ENCODE measurements at places on chromosomes 5 and 9.

DNA sequence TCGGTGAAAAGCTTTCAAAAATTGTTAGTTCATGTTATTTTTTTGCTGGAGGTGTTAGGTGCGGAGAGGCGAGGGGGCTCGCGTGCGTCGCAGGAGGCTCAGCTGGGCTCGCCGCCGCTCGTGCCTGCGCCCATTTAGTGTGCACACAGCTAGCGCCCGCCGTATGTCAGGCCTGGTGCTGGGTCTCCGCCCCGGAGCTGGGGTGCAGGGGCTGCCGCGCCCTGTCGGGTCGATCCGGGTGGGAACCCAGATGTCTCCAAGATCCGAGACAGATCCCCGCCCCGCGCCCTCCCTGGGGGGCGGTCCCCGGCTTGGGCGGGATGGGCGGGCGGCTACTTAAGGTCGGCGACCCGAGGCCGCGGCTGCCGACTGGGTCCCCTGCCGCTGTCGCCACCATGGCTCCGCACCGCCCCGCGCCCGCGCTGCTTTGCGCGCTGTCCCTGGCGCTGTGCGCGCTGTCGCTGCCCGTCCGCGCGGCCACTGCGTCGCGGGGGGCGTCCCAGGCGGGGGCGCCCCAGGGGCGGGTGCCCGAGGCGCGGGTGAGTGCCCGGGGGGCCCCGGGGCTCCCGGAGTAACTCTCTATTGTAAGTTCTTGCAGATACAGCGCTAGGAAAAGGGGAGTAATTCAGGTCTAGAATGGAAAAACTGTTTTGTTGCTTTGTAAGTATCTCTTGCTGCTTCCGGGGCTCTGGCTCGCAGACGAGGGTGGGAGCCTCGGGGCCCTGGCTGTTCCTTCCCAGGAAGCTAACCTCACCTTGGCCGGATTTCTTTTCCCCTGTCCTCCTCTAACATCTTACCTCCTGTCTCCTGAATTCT, 31.7 kb downstream of the GSN start:
- no peak for DNase-seq

- DNase-seq = no peak
Observed at GRCh38 chr5:28190011-28190410, 1151.6 kb upstream of the CDH9 start.

DNA sequence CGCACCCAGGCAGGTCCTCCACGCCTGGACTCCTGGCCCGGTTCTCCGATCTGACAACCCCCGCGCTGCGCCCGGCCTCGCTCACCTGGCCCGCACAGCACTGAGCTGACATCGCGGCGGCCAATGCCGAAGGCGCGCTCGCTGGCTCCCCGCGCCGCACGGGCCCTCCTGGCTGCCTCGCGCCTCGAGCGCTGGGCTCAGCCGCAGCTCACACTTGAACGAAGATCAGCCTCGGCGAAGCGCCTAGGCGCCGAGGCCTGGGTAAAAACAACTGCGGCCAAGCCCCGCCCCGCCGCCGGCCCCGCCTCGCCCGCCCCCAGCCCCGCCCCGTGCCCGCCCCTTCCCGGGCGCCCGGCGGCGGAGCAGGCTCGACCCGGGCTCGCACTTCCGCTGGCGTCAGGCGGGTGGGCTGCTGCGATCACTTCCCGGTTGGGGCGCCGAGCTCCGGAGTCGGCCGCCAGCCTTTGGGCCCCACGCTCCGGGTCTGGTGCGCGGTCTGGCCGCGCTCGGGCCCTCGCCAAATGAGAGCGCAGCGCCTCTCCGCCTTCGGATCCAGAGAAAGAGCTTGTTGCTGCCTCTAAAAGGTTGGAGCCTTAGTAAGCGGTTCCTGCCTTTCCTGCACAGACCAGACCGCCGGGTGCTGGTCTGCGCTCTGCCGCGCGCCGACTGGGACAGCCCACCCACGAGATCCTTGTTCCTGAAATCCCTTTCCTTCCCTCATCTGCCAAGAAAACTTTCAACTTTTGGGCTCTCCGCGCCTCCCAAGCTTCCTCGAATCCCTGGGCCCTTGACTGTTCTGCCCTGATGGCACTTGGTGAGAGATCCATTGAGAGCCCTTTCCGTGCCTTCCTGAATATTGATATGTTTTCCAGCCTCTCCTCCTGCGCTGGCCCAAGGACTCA, at the start of gene SERINC5:
TSS of gene SERINC5 (minus strand) at position 238 of the 902 bp plus-strand sequence. CDS start at position 112, 126 bp downstream.
- DNase-seq = peak; percentile 85

- no peak for DNase-seq
Observed at GRCh38 chr9:109168170-109168569, 1.1 kb upstream of the FRRS1L start.

DNA sequence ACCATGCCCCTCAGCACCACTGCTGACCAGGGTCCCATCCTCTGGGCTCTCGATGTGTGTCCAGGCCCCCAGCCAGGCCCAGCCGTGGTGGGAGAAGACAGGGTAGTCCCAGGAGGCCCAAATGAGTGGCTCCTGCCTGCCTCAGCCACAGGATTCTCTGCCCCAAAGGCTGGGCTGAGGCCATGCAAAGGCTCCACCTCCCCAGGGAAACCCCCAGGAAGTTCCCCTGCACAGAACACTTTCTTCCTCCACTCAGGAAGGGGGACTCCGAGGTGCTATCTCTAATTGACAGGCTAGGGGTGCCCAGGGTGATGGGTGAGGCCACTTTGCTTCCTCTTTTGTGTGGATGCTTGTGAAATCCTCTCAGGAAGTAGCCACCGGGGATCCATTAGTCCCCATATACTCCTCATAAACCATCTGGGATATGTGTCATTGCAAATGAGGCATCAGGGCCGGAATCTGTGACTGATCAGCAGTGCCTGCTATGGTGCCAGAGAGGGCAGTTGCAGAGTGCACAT, 23.1 kb upstream of the TDRD7 start:
- no peak for DNase-seq
